NCI-H69 (cell line): ENCODE measurements at places on chromosomes 7 and 10.
A peak's percentile ranks its signal among the peaks of the same experiment; 100 is the strongest.

GRCh38 chr7:371779-372545, 82.0 kb downstream of the FOXL3 start:
- no peak for DNase-seq

DNA sequence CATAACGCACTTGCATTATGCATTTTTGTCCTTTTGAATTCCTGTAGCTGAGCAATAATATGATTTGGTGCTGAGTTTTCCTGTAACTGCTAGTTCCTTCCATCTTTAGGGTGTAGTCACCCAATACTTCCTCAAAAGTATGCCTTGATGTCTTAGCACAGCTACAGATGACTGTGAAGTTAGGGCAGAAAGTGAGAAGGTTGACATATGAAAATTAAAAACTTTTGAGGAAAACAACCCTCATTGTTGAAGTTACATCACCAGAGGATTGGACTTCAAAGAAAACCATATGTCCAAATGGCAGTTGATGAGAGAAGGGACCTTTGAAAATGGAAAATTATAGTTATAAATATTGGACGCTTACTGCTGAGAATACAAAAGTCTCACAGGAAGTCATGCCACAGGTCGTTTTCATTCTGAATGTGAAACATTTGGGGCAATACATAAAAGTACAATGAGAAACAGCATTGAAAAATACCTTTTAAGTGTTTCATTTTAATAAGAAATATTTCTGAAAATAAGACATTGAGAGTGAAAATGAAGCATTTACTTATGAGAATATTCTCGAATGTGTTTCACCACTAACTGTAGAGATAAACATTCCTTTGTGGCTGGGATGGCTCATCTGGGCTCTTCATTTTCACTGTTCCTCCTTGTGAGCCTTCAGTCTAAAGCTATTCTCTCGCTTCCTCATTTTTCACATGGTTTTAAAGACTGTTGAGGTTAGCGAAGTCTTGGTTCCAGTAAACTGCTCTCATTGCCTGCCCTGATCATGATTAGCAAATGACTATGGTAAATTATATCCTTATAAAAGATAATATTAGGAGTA, 61.4 kb upstream of the NME8 start:
- DNase-seq = no peak

GRCh38 chr7:155987681-155988235, 175.5 kb upstream of the SHH start:
- DNase-seq = no peak

DNA sequence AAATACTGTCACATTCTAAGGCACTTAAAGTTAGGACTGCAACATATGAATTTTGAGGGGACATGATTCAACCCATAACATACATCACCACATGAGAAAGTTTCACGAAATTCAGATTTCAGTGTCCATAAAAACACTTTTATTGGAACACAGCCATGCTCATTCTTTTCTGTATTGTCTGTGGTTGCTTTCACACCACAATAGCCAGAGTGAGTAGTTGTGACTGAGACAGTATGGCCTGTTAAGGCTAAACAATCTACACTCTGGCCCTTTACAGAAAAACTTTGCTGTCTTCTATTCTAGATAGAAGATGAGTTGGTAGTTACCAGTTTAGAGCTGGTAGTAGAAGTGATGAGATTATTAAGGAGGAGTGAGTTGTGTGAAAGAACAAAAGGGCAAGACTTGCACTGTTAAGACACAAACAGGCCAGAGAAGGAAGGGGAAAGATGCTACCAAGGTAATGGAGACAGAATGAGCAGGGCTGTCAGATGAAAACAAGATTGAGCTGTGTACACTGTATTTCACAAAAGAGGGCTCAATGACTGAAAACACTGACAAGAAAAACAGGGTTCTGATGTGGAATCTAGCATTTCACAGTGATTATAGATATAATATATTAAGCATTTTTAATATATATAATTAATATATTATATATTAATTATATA, 108.6 kb downstream of the PPP1R3A start:
- DNase-seq = peak; percentile 29

- no peak for DNase-seq
Measured at GRCh38 chr10:124293616-124294449, 124.9 kb downstream of the OAT start.

- peak; percentile 91 for DNase-seq
Measured at GRCh38 chr10:59047180-59047579, 129.3 kb upstream of the PHYHIPL start.

DNA sequence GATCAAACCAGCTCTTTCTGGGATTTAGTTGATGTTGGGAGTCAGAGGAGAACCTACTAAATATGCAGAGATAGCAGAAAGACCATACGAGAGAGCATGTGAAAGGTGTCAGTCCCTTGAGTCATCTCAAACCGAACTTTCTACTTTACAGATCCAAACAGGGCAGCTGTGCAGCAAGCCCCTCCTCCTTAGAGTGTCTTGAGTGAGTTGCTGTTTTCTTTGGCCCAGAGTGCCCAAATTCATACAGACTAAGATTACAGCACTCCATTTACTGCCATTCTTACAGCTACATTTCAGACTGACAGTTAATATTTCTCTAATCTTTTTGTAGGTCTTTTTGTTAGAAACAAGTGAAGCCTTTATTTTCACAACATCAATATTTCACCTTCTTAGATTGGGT, 53.4 kb downstream of the NRCAM start:
- peak; percentile 61 for DNase-seq

DNA sequence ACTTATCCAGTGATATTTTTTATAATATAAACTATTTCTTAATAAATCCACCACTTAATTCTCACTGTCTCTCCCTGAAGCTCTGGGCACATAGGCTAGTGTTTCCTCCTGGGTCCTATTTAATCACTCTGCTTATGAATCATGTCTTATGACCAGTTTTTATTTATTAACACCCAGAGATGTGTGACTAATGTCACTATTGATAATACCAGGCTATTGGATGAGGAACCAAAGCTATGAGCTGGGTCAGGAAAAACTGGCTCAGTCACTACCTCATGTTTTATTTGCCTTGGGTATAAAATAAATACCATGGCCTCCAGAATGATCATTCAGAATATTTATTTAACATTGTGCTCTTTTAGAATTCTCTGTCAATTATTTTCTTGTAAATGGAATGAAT, 5.2 kb downstream of the SEMA3E start:
- DNase-seq = no peak

GRCh38 chr10:93565446-93565845, 1.0 kb upstream of the FFAR4 start:
- DNase-seq = no peak

GRCh38 chr7:138573741-138574140, 113.7 kb downstream of the TRIM24 start:
- DNase-seq = no peak

GRCh38 chr7:16084370-16084769, 337.0 kb downstream of the CRPPA start:
- no peak for DNase-seq

GRCh38 chr7:134452419-134452838, 6.5 kb downstream of the AKR1B1 start:
- DNase-seq = no peak

GRCh38 chr7:74554178-74554577, 100.5 kb downstream of the GTF2IRD1 start:
- DNase-seq = no peak

DNA sequence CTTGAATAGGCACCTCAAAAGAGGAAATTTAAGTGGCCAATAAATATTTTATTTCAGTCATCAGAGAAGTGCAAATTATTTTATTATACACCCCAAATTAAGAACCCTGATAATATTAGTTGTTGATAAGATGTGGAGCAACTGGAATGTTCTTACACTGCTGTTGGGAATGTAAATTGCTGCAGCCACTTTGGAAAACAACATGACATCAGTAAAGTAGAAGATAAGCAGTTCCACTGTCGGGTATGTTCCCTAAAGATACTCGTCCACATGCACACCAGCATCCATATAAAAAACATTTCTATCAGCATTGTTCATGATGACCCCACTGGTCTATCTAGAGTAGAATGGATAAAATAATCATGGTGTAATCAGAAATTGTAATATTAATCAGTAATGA, 46.5 kb downstream of the VCL start:
- DNase-seq = no peak

GRCh38 chr10:22438711-22439110, 93.4 kb downstream of the SPAG6 start:
- no peak for DNase-seq

GRCh38 chr7:77184990-77185389, 14.6 kb downstream of the FGL2 start:
- no peak for DNase-seq

DNA sequence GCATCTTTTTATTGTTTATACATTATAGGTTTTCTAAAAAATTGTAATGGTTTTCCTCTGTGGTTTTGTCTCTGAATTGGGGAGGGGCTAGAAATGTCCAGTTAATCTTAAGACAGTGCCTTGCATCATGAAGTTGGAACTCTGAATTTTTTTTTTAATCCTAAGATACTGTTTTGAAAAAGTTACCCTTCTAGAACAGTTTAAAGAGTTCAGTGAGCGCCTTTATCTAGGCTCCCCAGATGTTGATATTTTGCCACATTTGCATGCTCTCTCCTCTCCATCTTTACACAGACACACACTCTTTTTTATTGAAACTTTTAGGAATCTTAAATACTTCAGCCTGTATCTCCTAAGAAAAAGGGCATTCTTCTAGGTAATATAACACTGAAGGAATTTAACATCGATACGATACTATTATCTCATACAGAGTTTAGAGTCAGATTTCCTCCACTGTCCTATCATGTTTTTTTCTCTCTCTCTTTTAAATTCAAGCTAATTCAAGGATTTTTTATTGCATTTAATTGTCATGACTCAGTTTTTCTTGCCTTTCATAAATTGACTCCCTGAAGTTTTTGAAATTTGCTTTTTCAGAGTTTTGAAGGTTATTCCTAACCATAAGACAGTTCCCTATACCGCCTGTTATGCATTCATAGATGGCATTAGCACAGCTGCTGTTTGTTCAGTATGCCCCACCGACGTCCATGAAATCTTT, 31.5 kb downstream of the PRKAR2B start:
- no peak for DNase-seq

DNA sequence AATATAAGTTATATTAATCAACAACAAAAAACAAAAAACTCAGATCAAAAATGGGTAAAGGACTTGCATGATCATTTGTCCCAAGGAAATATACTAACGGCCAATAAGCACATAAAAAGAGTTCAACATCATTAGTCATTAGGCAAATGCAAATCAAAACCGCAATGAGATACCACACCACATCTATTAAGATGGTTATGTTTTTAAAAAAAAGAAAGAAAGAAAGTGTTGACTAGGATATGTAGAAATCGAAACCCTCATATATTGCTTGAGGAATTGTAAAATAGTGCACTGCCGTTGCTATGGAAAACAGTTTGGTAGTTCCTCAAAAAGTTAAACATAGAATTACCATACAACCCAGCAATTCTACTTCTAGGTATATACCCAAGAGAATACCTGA, 39.4 kb upstream of the CTNNA3 start:
- DNase-seq = no peak

- no peak for DNase-seq
Measured at GRCh38 chr7:2259480-2259879, 17.5 kb downstream of the NUDT1 start.

- no peak for DNase-seq
Measured at GRCh38 chr7:159096736-159097581, 47.7 kb downstream of the VIPR2 start.

DNA sequence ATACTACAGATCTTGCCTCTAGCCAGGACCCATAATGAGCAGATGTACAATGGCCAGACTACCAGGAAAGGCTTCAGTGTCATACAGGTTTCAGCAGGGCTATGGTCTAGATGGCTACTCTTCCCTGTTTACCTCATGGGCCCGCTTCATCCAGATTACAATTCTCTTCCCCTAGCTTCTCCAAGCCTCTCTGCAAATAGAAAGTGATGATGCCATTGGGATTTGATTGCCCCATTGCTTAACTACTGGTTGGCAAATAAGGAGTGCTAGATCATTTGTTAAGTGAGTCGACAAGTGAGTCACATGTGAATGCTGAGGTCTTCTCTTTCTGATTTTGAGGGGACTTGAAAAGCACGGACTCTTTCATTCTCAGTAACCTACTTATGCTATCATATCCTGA, 361.5 kb upstream of the LRRTM3 start:
- no peak for DNase-seq

GRCh38 chr7:91940171-91940570, 491 bp upstream of the AKAP9 start:
- peak; percentile 75 for DNase-seq

DNA sequence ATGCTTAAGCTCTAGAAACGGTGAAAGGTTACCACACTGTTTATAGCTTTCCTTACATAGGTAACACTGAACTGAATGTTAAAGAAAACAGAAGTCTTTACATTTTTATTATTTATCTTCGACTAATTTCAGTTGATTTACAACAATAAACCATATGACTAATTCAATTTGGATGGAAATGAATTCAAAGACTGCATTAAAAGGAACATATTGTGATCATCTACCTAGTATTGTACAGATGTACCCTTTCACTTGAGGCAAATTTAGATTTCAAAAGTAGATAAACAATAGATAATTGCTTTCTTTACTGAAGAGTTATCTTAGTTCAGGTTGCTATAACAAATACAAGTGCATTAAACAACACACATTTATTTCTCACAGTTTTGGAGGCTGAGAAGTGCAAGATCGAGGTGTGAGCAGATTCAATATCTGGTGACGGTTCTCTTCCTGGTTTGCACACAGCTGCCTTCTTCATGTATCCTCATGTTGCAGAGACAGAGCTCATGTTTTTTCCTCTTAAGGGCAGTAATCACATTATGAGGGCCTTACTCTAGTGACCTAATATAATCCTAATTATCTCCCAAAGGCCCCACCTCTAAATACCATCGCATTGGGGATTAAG, 15.0 kb upstream of the ARMC3 start:
- peak; percentile 13 for DNase-seq

DNA sequence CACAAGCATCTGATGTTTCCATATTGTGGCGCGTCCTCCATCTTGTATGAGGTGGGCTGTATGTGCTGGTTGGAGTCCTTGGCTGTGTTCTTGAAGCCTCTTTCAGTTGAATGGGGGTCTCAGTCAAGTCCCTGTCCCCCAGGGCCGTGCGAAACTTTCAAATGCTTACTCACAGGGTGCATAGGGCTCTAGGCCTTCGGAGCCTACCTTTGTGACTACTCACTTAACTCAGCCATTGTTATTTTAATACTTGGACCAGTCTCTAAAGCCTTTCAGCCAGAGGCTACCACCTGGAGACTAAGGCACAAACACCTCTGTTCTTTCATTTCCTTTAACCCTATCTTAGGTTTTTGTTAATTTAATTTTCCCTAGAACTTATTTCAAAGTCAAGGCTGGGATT, 785.9 kb downstream of the GATA3 start:
- no peak for DNase-seq
